Large intestine (tissue), 12 donors: ENCODE measurements at places on chromosomes 3 and 15. TPM values are rescaled to one million over a fixed set of nuclear protein-coding genes. Genes with fewer than 3 reads are reported as not detected.

DNA sequence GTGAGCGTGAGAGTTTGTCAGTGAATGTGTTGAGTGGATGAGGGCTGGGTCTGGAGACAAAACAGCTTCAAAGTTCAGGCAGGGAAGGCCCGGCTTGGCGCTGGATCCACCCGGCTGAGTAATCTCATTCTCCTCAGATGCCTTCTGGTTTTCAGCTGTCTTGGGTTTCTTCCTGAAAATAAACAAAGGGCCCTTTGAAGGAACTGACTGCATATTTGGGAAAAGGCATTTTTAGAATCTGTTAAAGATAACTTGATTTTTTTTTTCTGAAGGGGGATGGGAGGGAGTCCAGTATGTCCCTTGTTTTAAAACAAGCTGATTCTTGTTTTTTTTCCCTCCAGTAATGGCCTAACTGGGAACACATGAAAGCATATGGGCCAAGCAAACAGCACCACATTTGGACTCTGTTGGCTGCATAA, 86.4 kb downstream of the TIGIT start:
- H3K27ac ChIP-seq, result no peak overlapping the region
- H3K27me3 ChIP-seq, result no peaks in the 10 kb centered on the region
- DNase-seq, result peak; percentile 48
- no peaks in the 10 kb centered on the region for H3K4me1 ChIP-seq
- peaks cover 13% of the 10 kb centered on the region for H3K36me3 ChIP-seq

DNA sequence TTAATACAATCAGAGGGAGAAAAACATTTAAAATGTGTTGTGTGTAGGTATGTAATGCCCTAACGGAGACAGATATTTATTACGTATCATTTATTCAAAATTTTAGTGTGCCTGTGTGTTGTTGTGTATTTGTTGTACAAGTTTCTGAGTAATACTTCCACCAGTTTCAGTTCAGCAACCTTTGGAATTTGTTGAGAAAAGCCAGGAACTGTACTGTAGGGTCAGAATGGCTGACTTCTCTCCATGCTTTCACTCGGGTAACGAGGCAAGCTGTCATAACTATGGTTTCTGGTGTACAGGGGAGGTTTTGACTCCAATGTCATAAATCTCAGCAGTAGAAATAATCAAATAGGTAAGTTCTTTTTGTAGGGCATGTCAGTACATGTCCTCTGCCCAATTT, 23.8 kb upstream of the CNTN6 start:
- no peaks in the 10 kb centered on the region for H3K27me3 ChIP-seq
- no peak overlapping the region for H3K27ac ChIP-seq
- no peaks in the 10 kb centered on the region for H3K4me1 ChIP-seq
- DNase-seq, result no peak

GRCh38 chr3:145087038-145087437, 1073.9 kb downstream of the PLOD2 start:
- no peaks in the 10 kb centered on the region for H3K36me3 ChIP-seq
- no peaks in the 10 kb centered on the region for H3K4me1 ChIP-seq
- no peaks in the 10 kb centered on the region for H3K27me3 ChIP-seq
- no peak for DNase-seq
- no peak overlapping the region for H3K4me3 ChIP-seq

GRCh38 chr3:63753567-63753966, 65.5 kb upstream of the C3orf49 start:
- H3K4me3 ChIP-seq, result no peak overlapping the region
- H3K27ac ChIP-seq, result no peak overlapping the region
- no peaks in the 10 kb centered on the region for H3K4me1 ChIP-seq
- no peaks in the 10 kb centered on the region for H3K27me3 ChIP-seq

- no peak overlapping the region for H3K4me3 ChIP-seq
- no peak overlapping the region for H3K27ac ChIP-seq
- no peak for DNase-seq
- H3K27me3 ChIP-seq, result no peaks in the 10 kb centered on the region
- H3K4me1 ChIP-seq, result no peaks in the 10 kb centered on the region
- H3K36me3 ChIP-seq, result no peaks in the 10 kb centered on the region
These were observed 53.5 kb downstream of the DTWD1 start for GRCh38 chr15:49674370-49674769.

- no peak overlapping the region for H3K27ac ChIP-seq
- H3K4me1 ChIP-seq, result no peaks in the 10 kb centered on the region
- H3K36me3 ChIP-seq, result no peaks in the 10 kb centered on the region
- no peak for DNase-seq
These were observed 76.4 kb downstream of the EBLN2 start for GRCh38 chr3:73137736-73138403.

OIP5 gene
- 6.0 TPM for polyA plus RNA-seq

DNA sequence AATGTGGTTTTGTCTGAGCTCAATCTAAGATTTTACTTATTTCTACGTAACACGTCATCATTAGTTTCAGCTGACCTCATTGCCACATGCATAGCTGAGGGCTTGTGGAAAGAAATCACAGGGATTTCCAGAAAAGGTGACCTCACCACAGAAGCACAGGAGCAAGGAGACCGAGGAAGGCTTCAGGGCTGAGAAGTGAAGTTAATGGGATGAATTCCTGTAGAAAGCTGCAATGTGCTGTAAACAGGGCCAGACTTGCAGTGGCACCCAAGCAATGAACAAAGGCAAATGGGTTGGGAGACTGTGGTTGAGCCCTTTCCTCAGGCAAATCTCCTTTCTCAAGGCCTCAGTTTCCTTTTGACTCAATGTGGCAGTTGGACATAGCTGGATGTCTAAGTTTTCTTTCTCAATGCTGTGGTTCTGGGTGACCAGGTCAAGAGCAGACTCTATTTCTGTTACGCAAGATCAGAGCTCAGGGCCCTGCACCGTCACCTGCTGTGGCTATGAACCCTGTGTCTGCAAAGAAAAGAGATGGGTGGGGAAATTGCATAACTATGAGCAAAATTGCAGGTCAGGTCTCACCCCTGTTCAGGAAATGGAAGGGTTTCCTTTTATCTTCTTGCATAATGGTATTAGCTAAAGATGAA, 252.2 kb upstream of the TBL1XR1 start:
- H3K4me1 ChIP-seq, result peaks cover 36% of the 10 kb centered on the region
- H3K27me3 ChIP-seq, result no peaks in the 10 kb centered on the region
- no peaks in the 10 kb centered on the region for H3K36me3 ChIP-seq
- DNase-seq, result peak; percentile 90
- peak overlapping the region; percentile 85 for H3K27ac ChIP-seq

GRCh38 chr3:30597131-30597768, 9.2 kb upstream of the TGFBR2 start:
- peaks cover 22% of the 10 kb centered on the region for H3K4me1 ChIP-seq
- H3K27me3 ChIP-seq, result no peaks in the 10 kb centered on the region
- peak overlapping the region; percentile 80 for H3K27ac ChIP-seq
- peak; percentile 96 for DNase-seq
- H3K36me3 ChIP-seq, result no peaks in the 10 kb centered on the region

GRCh38 chr3:43017004-43017403, 37.9 kb downstream of the GASK1A start:
- H3K4me1 ChIP-seq, result peaks cover 27% of the 10 kb centered on the region
- no peaks in the 10 kb centered on the region for H3K36me3 ChIP-seq
- no peak overlapping the region for H3K4me3 ChIP-seq
- no peak overlapping the region for H3K27ac ChIP-seq

DGKG gene
- polyA plus RNA-seq, result 4.8 TPM

DNA sequence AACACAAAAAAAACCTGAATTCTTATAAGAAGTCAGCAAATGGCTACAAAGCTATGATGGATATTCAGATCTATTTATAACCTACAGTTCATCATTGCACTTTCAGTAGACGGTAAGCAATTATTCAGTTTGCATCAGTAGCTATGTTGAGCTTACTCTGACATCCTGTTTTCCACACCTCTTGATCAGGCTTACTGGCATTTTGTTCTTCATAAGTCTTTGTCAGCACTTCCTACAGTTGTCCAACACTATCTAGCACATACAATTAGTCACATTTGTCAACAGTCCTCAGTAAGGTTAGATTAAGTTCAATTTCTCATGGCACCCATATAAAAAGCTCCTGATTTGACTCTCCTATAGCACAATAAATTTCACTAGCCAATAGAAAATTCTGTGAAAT, 71.2 kb upstream of the ST3GAL6 start:
- no peaks in the 10 kb centered on the region for H3K4me1 ChIP-seq
- no peak for DNase-seq
- H3K4me3 ChIP-seq, result no peak overlapping the region
- H3K36me3 ChIP-seq, result no peaks in the 10 kb centered on the region
- H3K27ac ChIP-seq, result no peak overlapping the region

DNA sequence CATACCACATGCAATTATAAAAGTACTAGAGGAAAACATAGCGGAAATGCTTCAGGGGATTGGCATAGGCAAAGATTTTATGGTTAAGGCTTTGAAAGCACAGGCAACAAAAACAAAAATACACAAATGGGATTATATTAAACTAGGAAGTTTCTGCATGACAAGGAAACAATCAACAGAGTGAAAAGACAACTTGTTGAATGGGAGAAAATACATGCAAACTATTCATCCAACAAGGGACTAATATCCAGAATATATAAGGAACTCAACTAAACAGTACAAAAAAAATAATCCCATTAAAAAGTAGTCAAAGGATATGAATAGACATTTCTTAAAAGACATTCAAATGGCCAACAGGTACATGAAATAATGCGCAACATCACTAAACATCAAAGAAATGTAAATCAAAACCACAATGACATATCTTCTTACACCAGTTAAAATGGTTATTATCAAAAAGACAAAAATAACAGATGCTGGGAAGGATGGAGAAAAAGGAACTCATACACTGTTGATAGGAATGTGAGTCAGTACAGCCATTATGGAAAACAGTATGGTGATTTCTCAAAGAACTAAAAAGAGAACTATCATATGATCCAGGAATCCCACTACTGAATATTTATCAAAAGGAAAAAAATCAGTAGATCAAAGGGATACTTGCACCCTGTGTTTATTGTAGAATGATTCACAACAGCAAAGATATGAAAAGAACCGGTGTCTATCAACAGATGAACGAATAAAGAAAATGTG, 39.1 kb downstream of the COPS2 start:
- DNase-seq, result no peak
- H3K27ac ChIP-seq, result no peak overlapping the region
- peaks cover 4% of the 10 kb centered on the region for H3K36me3 ChIP-seq
- no peaks in the 10 kb centered on the region for H3K4me1 ChIP-seq

GPR62 gene
- polyA plus RNA-seq, result 0.18 TPM

DNA sequence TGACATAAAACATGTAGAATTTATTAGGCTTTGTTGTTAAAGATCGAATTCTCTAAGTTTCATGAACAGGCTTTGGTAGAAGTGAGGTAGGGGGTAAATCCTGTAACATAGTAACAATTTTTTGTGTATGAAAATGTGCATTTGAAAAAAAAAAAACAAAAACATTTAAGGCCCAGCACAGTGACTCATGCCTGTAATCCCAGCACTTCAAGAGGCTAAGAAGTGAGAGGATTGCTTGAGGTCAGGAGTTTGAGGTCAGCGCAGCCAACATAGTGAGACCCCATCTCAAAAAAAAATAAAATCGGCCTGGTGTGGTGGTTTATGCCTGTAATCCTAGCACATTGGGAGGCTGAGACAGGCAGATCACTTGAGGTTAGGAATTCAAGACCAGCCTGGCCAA, 26.8 kb upstream of the PPP4R2 start:
- no peaks in the 10 kb centered on the region for H3K27me3 ChIP-seq
- peaks cover 24% of the 10 kb centered on the region for H3K4me1 ChIP-seq
- H3K27ac ChIP-seq, result no peak overlapping the region
- H3K36me3 ChIP-seq, result no peaks in the 10 kb centered on the region
- no peak overlapping the region for H3K4me3 ChIP-seq

DNA sequence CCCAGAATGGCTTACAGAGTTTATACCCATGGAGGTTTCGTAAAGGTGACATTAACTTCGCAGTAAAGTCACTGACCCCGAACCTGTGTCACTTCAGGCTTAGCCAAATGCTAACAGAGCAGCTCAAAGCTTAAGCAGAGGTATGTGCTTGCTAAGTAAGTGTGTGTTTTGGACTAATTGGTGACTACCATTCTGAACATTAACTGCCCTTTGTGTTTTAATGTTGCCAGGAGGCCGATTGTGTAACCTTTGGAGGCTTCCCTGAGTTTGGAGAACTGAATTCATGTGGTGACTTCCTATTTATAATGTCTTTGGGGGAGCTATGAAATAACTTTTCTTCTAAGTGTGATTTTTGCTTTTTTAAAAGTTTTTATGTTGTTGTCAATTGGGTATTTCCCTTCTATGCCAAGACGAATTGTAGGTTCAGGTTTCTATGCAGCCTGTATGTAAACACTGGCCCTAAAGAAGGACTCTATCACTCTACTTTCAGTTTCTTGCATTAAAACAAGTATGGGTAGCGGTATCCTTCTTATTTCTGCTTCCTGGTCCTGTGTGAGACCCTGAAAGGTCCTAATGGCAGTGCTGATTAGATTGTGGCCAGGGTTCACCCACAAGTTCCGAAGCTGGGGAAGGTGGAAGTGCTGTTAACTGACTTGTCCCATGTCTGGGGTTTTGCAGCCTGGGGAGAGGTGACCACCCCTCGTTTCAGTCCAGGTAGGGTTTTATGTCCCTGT, 86.3 kb downstream of the IGF1R start:
- H3K4me3 ChIP-seq, result no peak overlapping the region
- H3K4me1 ChIP-seq, result peaks cover 19% of the 10 kb centered on the region
- H3K27me3 ChIP-seq, result no peaks in the 10 kb centered on the region
- H3K36me3 ChIP-seq, result no peaks in the 10 kb centered on the region
- DNase-seq, result peak; percentile 72

COL6A6 gene
- 7.6 TPM for polyA plus RNA-seq

- H3K4me3 ChIP-seq, result no peak overlapping the region
- no peak for DNase-seq
- H3K36me3 ChIP-seq, result no peaks in the 10 kb centered on the region
- no peaks in the 10 kb centered on the region for H3K27me3 ChIP-seq
- H3K27ac ChIP-seq, result no peak overlapping the region
- no peaks in the 10 kb centered on the region for H3K4me1 ChIP-seq
These were observed 16.1 kb upstream of the ZNF80 start for GRCh38 chr3:114253505-114253904.

DNA sequence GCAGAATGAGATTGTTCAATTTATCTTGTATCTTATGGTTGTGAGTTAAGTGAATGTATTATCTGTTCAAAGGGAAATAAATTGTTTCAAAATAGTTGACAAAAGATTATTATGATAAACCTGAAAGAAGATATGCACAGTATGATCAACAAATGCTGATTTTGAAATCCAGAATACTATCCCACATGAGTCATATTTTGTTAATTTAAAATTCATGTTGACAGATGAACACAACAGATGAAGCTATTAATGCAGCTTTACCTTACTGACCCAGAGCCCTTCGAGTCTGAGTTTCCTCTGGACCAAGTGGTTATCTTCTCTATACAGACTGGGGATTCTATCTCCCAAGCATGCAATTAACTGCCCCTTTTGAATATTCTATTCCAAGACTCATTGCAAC, 482.8 kb downstream of the FGF12 start:
- DNase-seq, result no peak
- no peak overlapping the region for H3K27ac ChIP-seq
- H3K36me3 ChIP-seq, result no peaks in the 10 kb centered on the region

REC114 gene
- polyA plus RNA-seq, result 0.15 TPM

DNA sequence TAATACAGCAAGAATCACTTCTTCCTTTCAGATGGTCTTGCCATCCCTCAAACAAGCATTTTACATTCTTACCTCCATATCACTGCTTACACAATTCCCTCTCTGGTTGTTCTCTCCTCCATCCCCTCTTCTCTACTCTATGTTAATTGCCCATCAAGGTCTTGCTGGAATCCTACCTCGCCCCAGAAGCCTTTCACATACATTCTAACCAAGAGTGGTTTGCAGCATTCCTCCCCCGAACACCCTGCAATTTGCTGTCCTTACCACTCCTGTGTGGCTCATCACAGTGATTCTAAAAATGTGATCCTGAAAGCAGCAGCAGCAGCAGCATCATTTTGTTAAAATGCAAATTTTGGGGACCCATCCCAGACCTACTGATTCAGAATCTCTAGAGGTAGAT, 30.6 kb downstream of the TNIK start:
- H3K36me3 ChIP-seq, result no peaks in the 10 kb centered on the region
- peaks cover 16% of the 10 kb centered on the region for H3K4me1 ChIP-seq
- no peak overlapping the region for H3K27ac ChIP-seq
- H3K27me3 ChIP-seq, result no peaks in the 10 kb centered on the region
- no peak for DNase-seq
- H3K4me3 ChIP-seq, result no peak overlapping the region
